ENCODE measurements at places on chromosomes 7 and 10.

DNA sequence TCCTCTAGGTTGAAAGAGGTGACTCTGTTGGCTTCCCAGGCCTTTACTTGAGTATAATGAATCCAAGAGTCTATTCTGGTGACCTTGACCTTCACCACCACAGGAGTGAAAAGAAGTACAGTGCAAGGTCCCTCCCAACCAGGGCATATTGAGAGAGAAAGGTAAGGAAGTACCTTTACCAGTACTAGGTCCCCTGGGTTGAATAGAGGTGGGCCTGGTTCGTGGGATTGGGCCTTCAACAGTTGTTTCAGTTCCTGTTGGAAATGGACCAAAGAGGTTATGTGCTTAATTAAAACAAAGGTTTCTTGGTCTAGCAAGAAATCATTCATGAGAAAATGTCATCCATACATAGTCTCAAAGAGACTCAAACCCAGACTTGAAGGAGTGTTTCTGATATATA, 6.4 kb upstream of the SFTPA1 start:
- no peak for DNase-seq

- no peak for DNase-seq
Observed at GRCh38 chr7:144812379-144813283, 23.2 kb downstream of the TPK1 start.

GRCh38 chr10:125629758-125630376, 53.1 kb downstream of the TEX36 start:
- peak; percentile 71 for DNase-seq

DNA sequence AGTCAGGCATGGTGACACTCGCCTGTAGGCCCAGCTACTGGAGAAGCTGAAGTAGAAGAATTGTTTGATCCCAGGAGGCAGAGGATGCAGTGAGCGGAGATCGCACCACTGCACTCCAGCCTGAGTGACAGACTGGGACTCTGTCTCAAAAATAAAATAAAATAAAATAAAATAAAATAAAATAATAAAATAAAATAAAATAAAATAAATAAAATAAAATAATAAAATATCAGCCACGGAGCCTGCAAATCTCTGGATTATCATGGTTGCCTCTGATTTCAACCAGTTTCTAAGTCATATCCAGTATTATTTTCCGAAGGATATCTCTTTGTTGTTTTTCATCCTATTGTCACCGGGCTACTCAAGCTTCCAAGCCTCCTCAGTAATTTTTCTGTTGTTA, 51.7 kb upstream of the FZD8 start:
- no peak for DNase-seq

DNA sequence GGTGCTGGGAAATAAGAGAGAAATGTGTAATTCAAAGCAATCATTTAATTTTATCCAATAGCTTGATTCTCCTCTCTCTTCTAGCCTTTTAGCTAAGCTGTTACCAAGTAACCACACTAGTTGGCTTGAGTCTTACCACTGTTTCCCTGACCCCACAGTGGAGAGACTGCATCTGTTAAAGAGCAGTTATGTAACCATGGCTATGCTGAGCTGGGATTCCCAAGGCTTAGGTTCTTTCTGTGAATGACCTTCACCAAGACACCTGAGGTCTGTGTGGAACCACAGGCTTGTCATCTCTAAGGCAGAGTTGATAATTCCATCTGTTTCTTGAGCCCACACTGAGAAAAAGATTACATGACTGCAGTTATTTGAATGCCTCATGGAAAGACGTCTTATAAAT, 47.7 kb upstream of the ATRNL1 start:
- DNase-seq, result no peak

DNA sequence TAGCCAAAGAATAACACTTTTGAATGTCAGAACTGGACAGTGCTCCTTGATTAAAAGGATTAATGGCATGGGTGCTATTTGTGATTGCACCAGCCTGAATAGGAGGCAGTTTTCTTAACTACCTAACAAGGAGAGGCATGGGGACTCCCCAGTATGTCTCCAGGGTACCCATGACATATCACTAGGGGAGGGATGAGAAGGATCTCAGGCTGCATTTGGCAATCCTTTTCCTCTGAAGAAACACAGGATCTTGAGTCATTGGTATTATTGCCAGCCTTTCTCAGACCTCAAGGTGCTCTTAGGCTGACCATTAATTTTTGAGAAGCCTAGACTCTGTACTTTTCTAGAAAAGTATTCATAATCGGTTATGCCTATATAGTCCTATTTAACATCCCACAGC, 77.5 kb upstream of the NPVF start:
- no peak for DNase-seq

- peak; percentile 79 for DNase-seq
Observed at GRCh38 chr10:59283456-59284091, 78.8 kb downstream of the FAM13C start.
